ENCODE measurements at places on chromosomes 4 and X.

DNA sequence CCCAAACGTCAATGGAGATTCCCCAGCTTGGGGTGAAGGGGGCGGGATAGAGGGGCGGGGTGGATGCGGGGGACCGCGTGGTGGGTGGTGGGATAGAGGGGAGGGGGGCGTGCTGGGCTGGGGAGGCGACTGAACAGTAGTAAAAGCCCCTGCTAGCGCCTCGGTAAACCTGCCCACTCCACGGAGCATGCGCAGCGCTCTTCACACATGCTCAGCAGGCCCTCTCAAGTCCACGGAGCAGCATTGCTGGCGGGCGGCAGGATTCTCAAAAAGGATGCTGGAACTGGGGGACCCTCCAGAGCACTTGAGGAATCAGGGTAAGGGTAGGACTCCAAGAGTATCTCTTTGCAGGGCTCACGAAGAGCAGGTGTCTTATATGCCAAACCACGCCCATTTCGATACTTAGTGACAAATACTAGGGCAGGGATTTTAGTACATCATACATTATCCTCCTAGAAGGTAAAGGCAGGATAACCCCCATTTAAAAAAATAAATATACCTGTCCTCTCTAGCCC lies 378 bp upstream of the RPS6KA6 start:
- peak; percentile 80 for DNase-seq

DNA sequence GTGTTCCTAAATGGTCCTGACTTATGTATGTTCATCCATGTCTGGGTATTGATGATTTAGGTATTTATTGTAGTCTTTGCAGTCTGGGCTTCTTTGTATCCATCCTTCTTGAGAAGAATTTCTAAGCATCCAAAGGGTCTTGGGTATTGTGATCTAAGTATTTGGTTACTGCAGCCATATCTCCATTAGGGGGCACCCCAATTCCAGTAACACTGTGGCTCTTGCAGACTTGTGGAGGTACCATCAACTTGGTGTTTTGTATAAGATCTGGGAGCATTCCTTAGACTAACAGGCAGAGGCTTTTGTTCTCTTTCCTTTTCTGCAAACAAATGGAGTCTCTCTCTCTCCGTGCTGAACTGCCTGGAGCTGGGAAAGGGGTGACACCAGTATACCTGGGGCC lies 113.7 kb upstream of the NEXMIF start:
- peak; percentile 41 for DNase-seq

- no peak for DNase-seq
Measured at GRCh38 chr4:155966731-155967395, 13.2 kb upstream of the CTSO start.

GRCh38 chrX:124895947-124896346 lies 423.7 kb upstream of the TEX13C start:
- peak; percentile 43 for DNase-seq

GRCh38 chrX:13005661-13006473 lies 31.0 kb downstream of the TMSB4X start:
- DNase-seq, result no peak

DNA sequence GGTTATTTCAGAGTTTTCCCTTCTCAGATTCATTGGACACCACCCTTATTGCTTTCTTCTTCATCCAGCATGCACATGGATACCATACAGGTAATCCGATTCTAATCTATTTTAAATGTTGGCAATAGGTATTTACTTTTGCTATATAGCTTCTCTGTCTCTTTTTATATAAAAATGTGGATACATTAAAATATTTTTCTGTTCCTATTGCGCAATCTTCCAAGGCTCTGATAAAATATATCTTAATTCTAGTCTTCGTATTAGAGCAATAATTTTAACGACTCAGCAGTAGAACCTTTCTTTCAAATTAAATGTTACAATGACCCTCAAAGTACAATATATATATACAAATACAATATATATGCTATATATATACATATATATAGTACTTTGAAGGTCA lies 239.8 kb downstream of the DCAF12L2 start:
- no peak for DNase-seq

GRCh38 chr4:145493166-145493565 lies 11.5 kb downstream of the SMAD1 start:
- DNase-seq, result no peak

- DNase-seq, result peak; percentile 89
Measured at GRCh38 chr4:123564758-123565346, 168.3 kb downstream of the SPRY1 start.

DNA sequence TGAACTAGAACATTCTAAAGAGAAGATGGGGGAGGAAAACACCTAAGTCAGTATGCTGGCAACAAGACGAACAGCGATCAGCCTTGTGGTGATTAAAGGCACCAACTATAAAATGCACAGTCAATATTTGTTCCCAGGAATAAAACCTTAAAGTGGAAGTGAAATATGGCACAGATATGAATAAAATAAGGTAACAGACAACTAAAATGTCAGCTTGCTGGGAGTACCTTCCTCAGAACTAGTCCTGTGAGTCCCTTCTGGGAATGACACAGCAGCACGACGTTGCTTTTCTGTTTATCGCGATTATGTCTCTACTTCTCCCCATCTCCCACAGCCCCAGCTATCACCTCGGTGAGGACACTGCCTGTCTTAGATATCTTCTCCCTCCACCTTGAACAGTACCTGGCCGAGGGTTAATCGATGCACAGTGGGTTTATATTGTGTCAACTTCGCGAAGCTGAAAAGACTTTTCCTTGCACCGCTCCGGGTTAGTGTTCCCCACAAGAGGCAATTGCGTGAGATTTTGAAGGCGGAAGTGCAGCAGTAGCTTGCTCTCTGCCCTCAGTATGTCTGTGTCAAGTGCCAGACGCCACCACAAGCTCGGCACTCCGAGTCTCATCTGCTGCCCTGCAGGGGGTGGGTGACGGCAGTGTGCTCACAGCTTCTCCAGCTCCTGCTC lies 17.4 kb downstream of the MTNR1A start:
- peak; percentile 26 for DNase-seq

- DNase-seq, result no peak
Measured at GRCh38 chrX:38850807-38851544, 49.7 kb downstream of the MID1IP1 start.

GRCh38 chr4:153499005-153499404 lies 32.8 kb downstream of the TMEM131L start:
- no peak for DNase-seq

DNA sequence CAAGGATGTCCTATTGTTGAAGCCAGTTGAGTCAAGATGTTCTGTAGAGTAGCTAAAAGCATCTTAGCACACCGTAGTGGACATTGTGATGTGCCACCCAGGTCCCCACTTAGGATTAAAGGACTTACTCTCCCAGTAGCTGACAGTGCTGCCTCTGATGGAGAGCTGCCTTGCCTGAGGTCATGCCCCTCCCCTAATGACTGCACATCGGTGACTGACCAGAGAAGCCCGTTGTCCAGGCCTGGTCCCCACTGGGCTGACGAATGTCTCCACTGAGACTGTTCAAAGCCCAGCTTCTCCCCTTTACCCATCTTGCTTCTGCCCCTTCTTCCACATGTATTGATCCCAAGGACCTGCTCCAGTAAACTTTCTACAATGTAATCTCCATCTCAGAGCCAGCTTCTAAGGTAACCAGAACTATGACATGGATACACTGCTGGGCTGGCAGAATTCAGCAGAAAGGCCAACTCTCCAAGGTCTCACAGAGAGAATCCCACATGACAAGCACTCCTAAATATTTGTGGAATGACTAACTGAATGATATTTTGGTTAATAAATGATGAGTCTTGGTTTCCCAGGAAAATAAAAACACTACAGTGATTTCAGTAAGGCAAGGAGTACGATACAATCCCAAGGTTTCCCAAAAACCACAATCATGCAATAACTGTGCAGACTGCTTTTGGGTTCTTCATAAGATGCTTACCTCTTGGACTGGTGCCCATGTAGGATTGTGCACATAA lies 82.4 kb upstream of the TMEM150C start:
- no peak for DNase-seq

GRCh38 chr4:98838531-98838930 lies 90.4 kb downstream of the EIF4E start:
- no peak for DNase-seq

DNA sequence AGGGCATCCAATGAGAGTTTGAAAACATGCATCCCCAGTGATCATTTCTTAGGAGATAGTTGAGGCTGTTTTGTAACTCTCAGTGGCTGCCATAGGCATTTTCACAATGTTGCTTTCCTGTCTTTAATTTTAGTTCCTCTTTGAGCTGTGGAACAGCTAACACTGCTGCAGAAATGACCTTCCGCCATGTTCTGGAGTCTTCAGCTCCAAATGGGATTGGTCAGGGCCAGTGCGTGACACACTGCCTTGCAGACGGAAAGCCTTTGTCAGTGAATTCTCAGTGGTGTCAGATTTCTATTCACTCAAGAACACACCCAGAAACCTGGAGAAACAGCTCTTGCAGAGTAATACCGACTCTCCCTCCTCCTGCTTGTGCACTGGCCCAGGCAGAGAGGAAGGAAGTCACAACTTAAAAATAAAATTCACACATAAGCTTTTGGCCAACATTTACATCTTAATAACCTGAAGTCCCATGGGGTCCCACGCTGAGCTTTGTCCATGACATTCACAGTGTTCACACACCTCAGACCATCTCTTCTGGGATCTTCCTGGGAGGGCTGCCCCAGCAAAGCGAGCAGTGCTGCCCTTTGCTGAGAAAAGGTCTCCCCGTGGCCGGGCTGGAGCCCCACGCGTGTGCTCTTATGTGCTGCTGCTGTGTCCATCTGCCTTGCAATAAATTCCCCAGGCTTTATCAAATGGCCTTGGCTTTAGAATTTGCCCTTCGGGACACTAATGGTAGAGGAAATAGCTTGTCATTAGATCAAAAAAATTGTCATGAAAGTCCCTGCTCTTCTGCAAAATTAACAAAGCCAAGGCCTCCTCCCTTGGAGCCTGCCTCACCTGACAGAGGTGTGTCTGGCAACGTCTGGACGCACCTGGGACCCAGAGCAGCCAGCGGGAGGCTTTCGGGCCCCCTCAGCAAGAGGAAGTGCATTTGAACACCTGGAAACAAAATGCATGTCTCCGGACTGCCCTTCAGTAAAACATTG lies 126.8 kb downstream of the IRF2 start:
- DNase-seq, result peak; percentile 26

DNA sequence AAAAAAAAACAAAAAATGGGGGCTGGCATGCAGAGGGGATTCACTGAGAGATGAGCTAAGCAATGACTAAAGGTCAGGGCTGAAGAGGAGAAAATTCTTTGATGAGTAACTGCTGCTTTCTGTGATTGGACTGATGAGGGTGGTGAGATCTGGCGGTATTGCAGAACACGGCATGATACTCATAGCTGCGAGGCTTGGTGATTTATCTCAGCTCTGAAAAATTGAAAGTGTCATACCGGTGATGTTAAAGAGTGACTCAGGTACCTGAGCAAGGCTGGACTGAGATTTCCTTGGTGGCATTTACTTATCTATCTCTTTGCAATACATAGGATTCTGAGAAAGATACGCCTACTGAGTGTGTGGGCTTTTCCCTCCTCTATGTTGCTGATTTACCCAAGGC lies 204.1 kb upstream of the DDX53 start:
- DNase-seq, result no peak

GRCh38 chr4:24968992-24969391 lies 56.1 kb upstream of the CCDC149 start:
- DNase-seq, result peak; percentile 25

DNA sequence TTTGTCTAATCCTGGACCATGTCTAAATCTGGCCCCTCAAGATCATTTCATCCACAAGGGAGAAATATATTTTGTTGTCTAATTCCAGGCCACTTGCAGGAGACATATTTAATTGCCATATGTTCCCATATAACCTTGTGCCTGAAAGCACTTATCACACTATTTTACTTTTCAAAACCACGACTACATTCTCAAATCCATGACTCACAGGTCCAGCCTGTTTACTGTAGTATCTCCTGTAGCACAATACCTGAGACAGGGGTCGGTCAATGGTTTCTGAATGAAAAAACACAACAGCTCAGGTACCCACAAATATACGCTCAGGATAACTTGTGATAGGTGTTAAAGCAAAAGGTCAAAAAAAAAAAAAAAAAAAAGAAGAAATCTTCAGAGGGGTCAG lies 60.9 kb downstream of the SEC24D start:
- peak; percentile 3 for DNase-seq

- DNase-seq, result no peak
Measured at GRCh38 chrX:64977051-64977450, 801 bp upstream of the ZC4H2 start.

DNA sequence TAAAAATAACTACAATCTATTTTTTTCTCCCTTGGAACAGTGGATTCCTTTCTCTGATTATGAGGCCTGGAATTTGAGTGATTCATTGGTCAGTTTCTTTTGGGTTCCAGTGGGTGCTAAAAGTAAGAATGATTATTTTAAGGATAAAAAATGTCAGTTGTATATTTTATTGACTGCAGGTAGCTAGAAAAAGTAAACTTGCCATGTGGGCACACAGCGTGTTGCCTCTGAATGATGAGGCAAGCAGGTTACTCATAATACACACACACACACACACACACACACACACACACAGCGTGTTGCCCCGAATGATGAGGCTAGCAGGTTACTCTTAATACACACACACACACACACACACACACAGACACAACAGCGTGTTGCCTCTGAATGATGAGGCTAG lies 13.8 kb downstream of the GALNT7 start:
- peak; percentile 23 for DNase-seq

DNA sequence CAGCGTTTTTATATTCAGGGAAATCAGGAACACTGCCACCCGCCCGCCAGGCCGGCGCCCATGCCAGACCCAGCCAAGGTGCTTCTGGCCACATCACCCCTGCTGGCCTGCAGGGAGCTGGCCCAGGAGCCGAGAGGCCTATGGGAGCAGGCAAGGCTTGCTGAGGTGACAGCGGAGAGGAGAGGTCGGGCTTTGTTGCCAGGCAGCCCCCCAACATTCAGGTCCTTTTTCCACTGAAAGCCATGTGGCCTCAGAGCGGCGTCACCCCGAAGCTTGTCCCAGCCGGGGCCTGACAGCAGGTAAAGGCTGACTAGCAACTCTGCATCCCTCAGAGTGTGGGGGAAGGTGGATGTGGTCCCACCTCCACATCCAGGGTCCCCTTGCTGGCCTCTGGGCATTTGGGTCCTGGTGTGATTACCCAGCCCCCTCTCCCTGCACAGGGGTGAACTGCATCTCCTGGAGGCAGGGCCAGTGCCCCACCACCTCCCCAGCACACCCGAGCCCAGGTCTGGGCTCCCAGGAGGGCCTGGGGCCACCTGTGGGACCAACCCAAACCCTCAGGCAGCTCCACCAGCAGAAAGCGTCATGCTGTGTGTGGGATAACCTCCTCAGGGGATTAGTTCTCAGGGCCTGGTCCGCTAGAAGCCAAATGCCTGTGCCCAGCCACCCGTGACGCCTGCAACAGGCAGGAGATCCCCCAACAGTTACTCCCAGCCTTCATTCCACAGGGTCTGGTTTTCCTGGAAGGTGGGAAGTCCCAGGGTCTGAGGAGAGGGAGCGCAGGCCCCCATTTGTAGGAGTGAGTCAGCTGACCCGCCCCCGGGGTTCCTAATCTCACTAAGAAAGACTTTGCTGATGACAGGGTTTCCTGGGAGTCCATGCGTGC lies at the start of gene PDE6B:
Gene PDE6B, plus strand, starts transcription at position 869 of the 886 bp plus-strand sequence. CDS start 54 bp downstream, outside the sequence.
- no peak for DNase-seq

- DNase-seq, result no peak
Measured at GRCh38 chr4:170413951-170414350, 324.2 kb upstream of the AADAT start.

All from DMS53 (cell line).